ENCODE measurements at places on chromosomes 2 and 18. TPM values are rescaled to one million over a fixed set of nuclear protein-coding genes. Genes with fewer than 3 reads are reported as not detected.
A peak's percentile ranks its signal among the peaks of the same experiment; 100 is the strongest.

GRCh38 chr2:143734507-143734906 is 605.3 kb downstream of the ARHGAP15 start:
- H3K4me3 ChIP-seq, result no peak overlapping the region
- H3K27ac ChIP-seq, result no peak overlapping the region
- no peaks in the 10 kb centered on the region for H3K27me3 ChIP-seq
- no peaks in the 10 kb centered on the region for H3K4me1 ChIP-seq
- DNase-seq, result no peak

- no peaks in the 10 kb centered on the region for H3K4me1 ChIP-seq
- H3K36me3 ChIP-seq, result no peaks in the 10 kb centered on the region
- H3K27ac ChIP-seq, result no peak overlapping the region
- peak; percentile 64 for DNase-seq
Observed at GRCh38 chr2:120605231-120605935, 130.3 kb upstream of the GLI2 start.

DNA sequence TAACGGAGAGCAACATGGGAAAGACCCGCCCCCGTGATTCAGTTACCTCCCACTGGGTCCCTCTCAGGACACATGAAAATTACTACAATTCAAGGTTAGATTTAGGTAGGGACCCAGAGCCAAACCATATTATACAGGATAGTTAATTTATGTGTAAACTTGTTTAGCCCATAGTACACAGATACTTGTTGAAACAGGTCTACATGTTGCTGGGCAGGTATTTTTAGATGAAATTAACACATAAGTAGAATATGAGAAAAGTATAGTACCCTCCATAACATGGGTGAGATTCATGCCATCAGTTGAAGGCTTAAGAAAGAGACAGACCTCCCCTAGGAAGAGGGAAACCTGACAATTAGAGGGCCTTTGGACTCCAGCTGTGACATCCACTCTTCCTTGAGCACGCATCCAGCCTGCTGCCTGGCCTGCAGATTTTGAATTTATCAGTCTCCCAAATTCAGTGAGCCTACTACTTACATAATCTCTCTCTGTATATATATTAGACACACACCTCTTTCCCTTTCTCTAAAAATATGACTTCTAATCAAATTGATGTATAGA is 463.5 kb upstream of the NETO1 start:
- H3K4me3 ChIP-seq, result no peak overlapping the region
- no peaks in the 10 kb centered on the region for H3K4me1 ChIP-seq
- no peaks in the 10 kb centered on the region for H3K36me3 ChIP-seq
- DNase-seq, result no peak
- no peak overlapping the region for H3K27ac ChIP-seq

HOXD8 gene
- 2.3 TPM for total RNA-seq

GRCh38 chr2:145138626-145139025 is 618.7 kb upstream of the ZEB2 start:
- no peaks in the 10 kb centered on the region for H3K4me1 ChIP-seq
- H3K27ac ChIP-seq, result no peak overlapping the region

DNA sequence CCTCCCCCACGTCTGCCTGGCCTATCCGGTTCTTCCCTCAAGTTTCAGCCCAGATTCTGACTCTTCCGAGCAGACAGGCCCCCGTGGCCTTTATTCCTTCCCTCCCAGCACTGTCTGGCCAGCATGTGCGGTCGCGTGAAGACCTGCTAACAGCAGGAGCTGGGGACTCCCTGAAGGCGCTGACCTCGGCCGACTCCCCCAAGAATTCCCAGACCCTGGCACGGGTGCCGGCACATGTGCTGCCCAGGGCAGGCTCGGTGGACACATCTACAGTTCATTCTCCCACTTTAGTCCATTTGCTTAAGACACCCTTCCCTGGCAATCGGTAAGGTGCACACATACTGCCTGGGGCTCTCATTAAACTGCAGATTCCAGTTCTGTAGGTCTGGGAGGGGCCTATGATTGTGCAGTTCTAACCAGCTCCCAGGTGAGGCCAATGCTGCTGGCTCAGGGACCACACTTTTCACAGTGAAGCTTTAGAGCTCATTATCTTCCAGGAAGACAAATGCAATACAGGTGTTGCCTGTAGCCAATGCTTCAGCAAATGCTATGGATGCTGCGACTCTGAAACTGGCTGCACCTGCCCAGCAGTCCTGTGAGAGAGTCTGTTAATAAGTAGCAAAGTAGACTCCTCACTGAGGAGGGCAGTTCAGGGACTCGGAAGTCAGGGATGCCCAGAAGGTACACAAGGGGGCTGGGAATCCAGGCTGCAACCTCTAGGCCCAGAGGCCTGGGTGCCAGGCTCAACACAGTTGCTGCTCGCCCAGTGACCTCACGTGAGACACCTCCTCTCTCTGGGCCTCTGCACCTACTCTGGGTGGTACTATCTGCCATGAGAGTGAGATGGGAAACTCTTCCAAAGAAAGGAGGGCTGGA is 45.4 kb upstream of the TAF1B start:
- H3K4me3 ChIP-seq, result no peak overlapping the region
- no peak overlapping the region for H3K27ac ChIP-seq
- H3K27me3 ChIP-seq, result no peaks in the 10 kb centered on the region

FABP1 gene
- total RNA-seq, result not detected

DNA sequence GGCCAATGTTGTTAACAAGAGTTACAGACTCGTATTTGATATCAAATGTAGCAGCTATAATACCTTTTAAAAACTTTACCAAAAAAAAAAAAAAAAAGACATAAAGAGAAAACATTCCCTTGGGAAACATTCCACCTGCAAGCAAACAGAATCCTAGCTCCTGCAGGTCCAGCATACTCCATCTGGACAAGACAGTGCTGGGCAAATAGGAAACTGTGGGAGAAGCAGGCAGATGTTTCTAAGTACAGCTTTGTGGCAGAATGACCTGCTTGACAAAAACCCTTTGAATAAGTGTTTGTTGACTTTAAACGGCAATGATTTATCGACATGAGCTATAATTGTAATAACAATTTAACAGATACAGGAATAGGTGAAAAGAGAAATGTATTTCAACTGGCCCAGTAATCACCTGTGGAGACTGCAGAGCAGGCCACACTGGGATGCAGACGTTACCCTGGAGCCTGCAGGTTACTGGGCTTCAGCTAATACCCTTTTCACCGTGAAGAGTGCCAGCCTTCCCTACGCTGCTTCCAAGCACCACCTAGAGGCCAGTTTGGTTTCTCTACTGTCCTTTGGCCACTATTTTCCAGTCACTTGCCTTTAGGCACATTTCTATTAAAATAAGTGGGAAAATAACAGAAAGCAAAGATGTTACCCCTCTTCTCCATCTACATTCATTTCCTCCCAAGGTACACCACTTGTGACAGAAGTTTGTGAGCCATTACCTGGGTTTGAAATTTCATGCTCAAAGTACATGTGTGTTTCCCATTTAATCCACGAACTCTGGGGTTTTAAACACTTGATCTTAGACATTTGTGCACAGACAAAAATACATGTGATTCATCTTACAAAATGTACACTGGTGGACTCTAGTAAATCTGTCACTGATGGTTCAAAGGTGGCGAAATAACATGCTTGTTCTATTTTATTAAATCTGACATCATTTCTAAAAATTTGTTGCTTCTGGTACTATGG is 96.9 kb upstream of the ZNF397 start:
- no peak for DNase-seq
- peaks cover 28% of the 10 kb centered on the region for H3K36me3 ChIP-seq
- H3K4me1 ChIP-seq, result no peaks in the 10 kb centered on the region
- H3K27ac ChIP-seq, result no peak overlapping the region

DNA sequence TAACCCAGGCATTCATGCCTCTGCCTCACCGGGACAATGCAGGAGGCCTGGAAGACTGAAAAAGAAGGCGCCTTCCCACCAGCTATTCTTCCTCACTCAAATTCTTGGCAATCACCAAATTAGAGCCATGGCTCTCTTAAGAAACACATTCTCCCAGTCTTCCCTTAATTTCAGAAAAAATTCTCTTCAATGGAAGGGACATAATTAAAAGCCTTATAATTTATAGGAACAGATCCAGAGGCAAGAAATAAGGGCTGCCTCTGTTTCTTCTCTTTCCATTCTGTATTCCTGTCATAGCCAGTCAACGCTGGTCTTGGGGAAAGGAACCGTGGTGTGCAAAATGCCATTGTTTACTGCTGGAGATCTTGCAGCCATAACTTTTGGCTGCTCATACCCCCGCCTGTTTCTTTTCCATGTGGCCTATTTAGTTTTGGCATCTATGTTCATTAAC is 32.8 kb downstream of the DTNA start:
- H3K27ac ChIP-seq, result no peak overlapping the region
- no peak overlapping the region for H3K4me3 ChIP-seq
- no peaks in the 10 kb centered on the region for H3K27me3 ChIP-seq
- DNase-seq, result no peak
- H3K36me3 ChIP-seq, result no peaks in the 10 kb centered on the region

GRCh38 chr2:226439337-226439736 is 360.3 kb downstream of the IRS1 start:
- H3K4me3 ChIP-seq, result no peak overlapping the region
- H3K36me3 ChIP-seq, result no peaks in the 10 kb centered on the region
- no peaks in the 10 kb centered on the region for H3K27me3 ChIP-seq
- DNase-seq, result no peak
- no peaks in the 10 kb centered on the region for H3K4me1 ChIP-seq

Measured in lower lobe of right lung (tissue), 2 donors.